Renal pelvis (tissue), 12 donors: ENCODE measurements at places on chromosomes 13 and 19.

DNA sequence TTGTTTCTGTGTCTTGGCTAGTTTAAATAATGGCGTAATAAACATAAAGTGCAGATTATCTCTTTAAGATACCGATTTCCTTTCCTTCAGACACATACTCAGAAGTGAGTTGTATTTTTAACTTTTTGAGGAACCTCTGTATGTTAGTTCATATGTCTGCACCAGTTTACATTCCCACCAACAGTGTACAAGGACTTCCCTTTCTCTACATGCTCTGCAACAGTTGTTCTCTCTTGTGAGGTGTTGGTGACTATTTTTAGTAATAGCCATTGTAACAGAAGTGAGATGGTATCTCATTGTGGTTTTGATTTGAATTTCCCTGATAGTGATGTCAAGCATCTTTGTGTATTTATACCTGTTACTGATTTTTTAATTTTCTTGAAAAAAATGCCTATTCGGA is 418.6 kb downstream of the UQCRFS1 start:
- DNase-seq, result no peak

DNA sequence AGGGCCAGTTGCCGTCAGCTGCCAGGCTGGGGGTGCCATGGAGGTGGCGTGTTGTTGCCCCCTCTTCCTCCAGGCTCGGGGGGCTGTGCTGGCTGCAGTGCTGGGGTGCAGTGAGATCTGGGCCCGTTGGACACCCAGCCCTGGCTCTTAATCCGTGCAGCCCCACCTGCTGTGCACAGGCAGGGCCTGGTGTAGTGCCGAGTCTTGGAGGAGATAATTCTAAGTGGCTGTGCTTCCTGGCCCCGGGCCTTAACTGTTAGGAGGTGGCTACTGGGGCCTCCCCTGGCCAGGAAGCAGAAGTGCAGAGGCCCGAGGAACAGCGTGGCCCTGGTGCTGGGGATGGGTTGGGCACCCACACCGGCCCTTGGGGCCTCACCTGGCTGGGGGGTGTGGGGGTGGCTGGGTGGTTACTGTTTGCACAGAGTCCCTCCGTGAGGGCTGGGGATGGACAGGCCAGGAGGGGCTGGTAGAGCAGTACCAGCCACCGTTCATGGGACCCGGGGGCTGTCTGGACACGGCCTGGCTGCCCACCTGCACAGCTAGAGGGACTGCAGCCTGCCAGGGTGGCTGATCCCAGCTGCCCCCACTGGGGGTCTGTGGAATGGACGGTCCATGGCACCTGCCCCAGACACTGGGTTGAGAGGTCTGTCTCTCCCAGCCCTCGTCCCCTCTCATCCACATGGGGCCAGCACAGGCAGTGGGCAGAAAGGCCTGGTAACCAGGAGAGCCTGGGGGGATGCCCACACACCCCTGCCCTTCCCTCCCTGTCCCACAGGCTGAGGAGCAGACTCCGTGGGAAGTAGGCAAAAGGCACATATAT is 3.3 kb downstream of the GPX4 start:
- DNase-seq, result no peak

DNA sequence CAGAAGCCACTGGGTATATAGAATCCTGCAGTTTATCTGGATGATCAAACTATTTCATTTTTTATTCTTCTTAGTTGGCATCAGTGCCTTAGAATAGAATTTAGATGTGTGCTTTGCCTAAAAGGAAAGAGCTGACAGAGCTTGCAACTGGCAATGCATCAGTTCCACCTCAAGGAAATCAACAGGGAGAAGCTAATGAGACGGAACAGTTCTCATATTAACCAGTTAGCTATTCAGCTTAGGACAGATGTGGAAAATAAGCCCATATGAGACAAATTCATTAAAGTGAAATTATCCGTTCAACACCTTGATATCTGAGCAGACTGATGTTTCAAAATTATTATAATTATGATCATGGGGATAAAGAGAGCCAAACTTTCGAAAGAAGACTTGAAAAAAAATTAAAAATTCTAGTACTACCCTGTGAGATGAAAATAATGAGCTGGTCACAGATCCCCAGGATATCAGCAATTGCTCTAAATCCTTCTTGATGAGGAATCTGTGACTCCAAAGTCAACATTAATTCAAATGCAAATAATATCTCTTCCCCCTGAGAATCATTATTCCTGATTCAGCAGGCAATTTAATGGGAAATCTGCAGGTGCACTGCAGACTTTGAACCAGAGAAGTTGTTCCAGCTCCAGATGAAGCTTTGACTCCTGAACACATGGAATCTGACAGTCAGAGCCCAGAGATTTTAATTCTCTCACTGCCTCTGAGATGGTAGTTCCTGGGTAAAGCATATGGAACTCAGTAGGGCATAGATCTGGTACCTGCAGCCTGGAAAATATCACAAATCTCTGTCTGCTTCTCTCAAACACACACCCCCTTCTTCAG is 486.8 kb downstream of the FOXO1 start:
- DNase-seq, result no peak

- no peak for DNase-seq
Measured at GRCh38 chr19:44642377-44642776, 1.3 kb upstream of the PVR start.

DNA sequence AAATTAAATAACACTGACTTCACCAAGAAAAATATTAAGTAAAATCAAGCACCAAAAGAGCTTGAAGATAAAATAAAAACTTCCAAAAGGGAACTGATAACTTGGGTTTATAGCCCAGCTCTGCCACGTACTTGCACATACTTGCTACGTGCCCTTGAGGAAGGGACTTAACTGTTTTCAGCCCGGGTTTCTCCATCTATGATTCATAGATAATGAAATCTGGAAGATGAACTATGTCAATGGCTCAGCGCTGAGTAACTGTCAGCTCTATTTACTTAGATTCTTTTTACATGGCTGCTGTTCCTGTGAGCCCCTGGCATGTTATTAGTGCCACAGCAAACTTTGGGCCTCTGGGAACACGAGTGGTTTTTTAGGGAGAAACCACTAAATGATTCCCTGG is 9.6 kb upstream of the ZC3H13 start:
- DNase-seq, result no peak

- DNase-seq, result no peak
Measured at GRCh38 chr19:48401287-48401686, 7.8 kb downstream of the GRIN2D start.

GRCh38 chr19:558770-559439 is 13.5 kb upstream of the BSG start:
- no peak for DNase-seq

DNA sequence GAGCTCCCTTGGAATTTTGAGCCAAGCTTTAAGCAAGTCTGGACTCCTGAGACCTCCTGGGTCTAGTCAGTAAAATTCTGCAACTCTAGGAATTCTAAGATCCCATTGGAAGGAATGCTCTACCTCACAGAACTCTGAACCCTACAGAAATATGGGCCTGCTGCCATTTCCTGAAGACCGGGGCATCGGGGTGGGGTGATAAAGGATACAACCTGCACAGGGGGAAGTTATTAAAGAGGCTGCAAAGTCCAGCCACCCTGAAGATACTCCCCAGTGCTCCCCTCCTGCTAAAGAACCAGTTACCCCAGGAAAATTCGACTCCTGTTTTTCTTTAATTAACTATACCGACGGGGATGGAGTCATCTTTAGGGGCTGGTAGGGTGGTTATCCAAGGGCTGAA is 2.4 kb upstream of the PPP1R37 start:
- DNase-seq, result no peak

DNA sequence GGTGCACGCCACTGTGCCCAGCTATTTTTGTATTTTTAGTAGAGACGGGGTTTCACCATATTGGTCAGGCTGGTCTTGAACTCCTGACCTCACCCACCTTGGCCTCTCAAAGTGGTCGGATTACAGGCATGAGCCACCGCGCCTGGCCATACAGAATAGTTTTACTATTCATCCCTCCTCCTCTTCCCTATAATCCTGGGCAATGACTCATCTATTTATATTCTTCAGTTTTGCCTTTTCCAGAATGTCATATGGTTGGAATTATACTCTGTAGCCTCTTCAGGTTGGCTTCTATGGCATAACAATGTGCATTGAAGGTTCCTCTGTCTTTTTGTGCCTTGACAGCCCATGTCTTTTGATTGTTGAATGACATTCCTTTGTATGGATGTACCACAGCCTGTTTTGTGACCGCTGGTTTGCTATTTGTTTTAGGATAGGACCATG is 22.2 kb upstream of the LRP3 start:
- DNase-seq, result no peak

DNA sequence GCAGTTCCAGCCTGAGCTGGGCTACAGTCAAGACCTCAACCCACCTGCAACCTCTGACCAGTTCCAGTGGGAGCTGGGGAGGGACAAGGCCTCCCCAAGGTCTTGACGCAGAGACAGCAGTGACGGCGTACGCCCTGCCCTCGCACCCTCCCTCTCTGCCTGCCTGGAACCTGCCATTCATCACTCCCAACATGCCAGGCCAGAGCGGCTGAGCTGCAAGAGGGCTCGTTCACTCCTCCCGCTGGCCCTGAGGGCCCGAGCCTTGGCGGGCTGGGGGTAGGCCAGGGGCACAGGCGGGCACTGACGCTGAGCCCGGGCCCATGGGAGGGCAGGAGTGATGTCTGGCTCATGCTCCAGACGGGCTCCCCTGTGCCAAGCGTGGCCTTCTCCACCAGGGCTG is 8.2 kb downstream of the NDUFA11 start:
- no peak for DNase-seq

DNA sequence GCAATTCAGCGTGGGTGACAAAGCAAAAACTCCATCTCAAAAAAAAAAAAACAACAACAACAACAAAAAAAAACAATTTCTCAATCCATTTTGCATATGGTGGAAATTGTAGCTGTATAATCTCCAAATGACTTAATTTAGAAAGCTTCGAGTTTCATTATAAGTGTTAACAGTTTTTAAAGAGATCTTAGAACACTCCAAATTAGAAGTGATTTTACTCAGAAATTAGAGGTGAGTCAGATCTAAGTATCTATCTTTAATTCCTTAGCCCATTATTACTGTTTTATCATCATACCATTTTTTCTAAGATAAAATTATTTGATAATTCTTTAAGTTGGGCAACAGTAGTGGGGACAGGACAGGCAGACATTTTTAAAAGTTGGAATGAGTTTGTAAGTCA is 60.5 kb downstream of the ZMYM2 start:
- DNase-seq, result no peak

DNA sequence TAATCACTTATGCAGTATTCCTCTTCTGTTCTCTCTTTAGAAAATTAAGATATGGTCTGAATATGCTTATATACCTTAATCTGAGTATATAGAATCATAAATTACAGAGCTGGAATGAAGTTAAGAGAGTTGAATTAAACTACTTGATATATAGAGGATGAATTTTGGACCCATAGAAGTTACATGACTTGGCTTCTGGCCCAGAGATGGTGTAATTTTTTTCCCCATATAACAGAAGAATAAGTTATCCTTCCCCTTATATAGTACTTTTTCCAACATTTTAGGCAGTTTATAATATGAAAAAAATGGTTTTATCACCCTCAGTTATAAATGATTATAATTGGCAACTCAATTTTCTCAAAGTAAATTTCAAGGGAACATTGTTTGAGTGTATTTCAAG is 616.3 kb downstream of the TBC1D4 start:
- no peak for DNase-seq

DNA sequence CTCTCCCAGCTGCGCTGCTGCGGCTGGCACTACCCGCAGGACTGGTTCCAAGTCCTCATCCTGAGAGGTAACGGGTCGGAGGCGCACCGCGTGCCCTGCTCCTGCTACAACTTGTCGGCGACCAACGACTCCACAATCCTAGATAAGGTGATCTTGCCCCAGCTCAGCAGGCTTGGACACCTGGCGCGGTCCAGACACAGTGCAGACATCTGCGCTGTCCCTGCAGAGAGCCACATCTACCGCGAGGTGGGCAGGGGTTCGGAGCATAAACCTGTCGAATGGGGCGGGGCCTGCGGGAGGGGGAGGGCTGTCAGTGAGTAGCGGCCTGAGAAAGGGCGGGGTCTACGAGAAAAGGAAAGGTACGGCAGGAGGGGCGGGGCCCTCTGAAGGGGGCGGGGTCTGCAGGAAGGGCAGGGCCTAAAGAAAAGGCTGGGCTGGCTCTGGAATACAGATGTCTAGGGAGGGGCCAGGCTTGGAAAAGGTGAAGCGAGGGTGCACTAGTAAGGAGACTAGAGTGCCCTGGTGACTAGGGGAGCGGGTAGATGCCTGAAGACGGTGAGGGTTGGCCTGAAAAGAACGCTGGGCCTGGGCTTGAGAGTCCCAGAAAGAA is 3.6 kb downstream of the CD37 start:
- DNase-seq, result peak; percentile 85

GRCh38 chr19:3062165-3063105 is at the start of gene TLE5:
Gene TLE5, minus strand, starts transcription at chr19:3062495. Its CDS starts 295 bp downstream, at chr19:3062200.
- no peak for DNase-seq

DNA sequence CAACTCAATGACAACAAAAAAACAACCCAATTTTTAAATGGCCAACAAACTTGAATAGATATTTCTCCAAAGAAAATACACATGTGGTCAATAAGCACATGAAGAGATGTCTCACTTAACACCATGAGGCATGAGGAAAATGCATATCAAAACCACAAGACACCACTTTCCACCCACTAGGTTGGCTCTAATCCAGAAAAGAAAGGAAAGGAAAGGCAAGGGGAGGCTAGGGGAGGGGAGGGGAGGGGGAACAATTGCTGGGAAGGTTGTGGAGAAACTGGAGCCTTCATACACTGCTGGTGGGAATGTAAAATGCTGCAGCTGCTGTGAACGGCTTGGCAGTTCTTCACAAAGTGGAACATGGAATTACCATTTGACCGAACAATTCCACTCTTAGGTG is 854.3 kb downstream of the UQCRFS1 start:
- DNase-seq, result no peak

DNA sequence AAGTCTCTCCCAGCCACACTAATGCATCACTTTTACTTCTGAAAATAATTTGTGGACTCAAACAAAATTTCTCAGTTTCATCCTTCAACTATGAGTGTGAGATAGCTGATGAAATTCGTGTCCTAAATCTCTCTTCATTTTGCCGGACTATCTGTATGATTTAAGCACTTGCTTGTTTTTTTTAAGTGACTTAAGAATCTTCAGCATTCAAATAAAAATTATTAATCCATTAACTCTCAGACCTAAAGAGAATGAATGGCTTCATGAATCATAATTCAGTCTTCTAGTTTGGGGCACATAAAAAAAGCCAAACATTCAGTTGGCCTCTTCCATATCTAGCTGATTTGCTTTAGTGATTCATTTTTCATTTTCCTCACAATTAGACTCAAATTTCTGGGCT is 579.5 kb downstream of the DCT start:
- DNase-seq, result no peak
